ENCODE measurements at places on chromosomes 5 and 9.

GRCh38 chr5:34507933-34508332 is 148.2 kb upstream of the RAI14 start:
- DNase-seq, result no peak

DNA sequence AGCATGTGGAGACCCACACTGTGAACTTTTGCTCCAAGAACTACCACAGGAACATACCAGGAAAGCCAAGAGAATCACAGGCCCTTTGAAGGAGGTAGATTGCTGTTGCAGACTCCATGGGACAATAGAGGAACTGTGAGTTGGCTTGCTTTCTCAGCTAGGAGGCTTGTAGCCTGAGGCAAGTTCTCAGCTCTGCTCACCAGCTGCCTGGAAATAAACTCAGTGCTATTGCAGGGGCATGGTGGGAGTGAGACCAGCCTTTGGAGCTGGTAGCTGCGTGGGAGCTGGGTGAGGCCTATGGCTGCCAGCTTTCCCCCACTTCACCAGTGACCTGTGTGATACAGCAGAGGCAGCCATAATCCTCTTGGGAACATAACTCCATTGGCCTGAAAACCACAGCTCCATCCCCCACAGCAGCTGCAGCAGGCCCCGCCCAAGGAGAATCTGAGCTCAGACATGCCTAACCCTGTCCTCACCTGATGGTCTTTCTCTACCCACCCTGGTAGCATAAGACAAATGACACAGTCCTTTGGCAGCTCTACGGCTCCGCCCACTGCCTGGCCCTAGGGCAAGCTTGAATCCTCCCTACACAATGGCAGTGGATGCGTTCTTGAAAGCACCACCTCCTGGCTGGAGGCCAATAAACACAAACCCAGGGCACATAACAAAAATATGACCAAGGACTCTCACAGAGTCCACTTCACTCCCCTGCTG is 389.5 kb downstream of the KIF4B start:
- no peak for DNase-seq

DNA sequence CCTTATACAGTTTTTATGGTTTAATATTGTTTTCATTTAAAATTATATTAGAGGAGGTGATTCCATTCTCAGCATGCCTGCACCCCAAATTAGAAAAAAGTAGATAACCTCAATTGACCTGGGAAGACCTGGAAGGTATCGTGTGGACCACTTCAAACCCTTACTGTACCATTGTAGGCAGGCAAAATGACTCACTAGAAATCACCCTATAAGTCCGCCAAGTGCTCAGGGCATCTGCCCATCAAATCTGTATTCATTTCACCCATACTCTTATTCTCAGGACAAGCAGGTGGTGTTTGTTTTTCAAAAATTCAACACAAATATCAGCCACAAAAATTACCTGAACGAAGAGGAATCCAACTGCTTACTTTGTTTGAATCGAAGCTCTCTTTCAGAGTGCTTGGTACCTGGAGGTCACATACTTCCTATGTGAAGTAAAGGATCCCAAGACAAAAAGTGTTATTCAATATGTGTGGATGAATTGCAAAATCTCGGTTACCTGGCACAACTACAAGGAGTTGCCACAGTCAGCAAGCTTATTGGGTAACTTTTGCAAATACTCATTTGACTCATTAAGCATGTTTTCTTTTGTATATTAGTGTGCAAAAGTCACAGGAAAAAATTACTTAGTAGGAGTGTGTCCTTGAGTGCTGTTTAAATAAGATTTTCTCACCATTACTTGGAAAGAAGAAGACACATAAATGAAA is 216.2 kb downstream of the ENC1 start:
- DNase-seq, result no peak

DNA sequence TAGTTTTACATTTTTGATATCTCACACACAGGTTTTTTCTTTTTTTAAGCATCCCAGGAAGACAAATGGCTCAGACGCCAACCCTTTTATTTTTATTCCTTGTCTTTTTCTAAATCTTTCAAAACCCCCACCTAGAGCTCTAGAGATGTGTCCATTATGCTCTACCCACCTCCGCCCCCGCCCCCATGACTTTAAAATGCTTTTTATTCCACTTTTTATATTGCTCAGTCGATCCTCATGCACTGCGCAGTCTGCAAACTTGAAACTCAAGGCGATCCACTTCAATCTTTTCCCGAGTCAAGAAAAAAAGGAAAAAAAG is 411 bp upstream of the MAT2B start:
- DNase-seq, result no peak

DNA sequence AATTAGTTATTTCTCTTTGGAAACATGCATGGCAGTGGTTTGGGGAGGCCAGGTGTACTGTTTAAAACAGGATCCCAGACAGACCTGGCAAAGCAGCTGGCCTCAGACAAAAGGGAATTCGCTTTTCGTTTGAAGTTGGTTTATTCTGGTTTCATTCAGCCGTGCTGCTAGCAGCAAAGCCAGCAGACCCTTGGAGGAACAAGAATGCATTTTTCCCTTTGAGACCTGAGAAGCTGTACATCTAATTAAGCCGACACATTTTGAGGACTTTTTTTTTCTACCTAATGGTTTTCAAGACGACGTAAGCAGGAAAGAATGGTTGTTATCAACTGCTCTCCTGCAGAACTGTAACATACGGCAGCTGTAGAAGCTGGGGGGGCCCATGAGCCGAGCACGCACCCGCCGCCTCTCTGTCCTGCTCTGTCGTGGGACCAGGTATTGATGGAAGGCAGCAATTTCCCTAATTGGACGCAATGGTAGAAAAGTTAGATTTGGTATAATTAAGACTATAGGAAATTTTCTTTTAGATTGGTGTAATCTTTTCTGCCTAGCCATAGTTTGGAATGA is 13.6 kb downstream of the PLEKHG4B start:
- no peak for DNase-seq

DNA sequence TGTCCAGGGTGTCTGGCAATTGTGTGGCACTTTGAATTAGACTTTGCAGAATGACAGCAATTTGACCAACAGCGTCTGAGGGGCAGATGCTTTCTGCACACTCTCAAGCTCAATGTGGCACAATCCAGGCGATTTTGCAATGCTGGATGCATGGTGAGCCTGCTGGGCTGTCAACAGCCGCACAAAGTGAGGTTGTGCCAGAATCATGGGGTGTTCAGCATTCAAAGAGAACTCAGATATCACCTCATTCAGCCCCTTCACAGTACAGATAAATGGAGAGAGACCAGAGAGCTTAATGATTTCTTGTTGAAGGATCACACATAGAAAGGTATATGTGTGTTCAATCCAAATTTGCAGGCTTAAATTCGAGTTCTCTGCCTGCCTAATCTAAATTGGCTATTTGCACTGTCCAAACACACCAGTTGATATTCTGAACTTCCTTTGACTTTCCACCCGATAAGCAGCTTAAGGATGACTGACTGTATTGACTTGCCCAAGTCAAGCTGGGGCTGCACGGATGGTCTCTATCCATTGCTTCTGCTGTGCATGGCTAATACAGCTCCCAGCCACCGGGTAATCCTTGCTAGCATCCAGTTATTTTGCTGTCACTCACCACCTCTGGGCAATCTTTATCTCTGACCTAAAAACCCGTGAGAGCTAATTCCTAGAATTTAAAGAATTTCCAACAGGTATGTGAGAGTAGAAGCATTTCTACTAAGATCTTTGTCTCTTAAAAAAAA is 157.9 kb upstream of the TAS2R1 start:
- DNase-seq, result no peak

- no peak for DNase-seq
These were observed 19.0 kb upstream of the NR5A1 start for GRCh38 chr9:124526174-124526573.

DNA sequence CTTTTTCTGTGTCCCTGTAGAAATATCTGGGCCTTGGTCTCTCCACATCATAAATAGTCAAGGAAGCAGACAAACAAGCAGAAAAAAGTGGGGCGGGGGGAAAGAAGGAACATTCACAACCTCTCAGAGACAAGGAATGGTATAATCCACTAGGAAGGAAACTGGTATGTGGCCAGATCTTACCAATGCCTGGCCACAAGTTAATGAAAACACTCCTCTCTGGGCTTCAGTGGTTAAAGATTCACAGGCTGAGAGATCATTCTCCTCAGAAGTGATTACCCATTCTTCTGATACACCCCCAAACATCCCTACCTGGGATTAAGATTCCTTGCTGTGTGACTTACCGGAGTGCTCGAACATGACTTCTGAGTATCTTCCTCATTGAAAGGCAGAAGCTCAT is 290.6 kb downstream of the MARCHF11 start:
- no peak for DNase-seq

GRCh38 chr9:119986713-119987112 is 593.3 kb downstream of the CDK5RAP2 start:
- DNase-seq, result no peak

DNA sequence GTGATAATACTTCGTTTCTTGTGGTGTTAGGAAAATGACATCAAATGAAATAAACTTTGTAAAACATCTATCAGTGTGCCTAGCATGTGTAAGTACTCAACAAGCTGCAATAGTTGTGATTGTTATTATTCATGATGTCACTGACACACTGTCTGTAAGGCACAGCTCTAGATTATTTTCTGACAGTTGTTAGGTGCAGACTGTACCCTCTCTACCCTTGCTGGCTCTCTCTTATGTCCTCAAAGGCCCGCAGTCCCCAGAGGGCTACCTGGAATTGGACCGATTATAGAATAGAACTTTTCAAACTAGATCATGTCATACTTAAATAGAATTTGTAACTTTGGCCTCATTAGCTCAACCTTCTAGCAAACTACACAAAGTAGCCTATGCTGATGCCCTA is 65.9 kb upstream of the VCAN start:
- DNase-seq, result no peak

GRCh38 chr9:91949392-91949945 is 559 bp downstream of the ROR2 start:
- peak; percentile 25 for DNase-seq

DNA sequence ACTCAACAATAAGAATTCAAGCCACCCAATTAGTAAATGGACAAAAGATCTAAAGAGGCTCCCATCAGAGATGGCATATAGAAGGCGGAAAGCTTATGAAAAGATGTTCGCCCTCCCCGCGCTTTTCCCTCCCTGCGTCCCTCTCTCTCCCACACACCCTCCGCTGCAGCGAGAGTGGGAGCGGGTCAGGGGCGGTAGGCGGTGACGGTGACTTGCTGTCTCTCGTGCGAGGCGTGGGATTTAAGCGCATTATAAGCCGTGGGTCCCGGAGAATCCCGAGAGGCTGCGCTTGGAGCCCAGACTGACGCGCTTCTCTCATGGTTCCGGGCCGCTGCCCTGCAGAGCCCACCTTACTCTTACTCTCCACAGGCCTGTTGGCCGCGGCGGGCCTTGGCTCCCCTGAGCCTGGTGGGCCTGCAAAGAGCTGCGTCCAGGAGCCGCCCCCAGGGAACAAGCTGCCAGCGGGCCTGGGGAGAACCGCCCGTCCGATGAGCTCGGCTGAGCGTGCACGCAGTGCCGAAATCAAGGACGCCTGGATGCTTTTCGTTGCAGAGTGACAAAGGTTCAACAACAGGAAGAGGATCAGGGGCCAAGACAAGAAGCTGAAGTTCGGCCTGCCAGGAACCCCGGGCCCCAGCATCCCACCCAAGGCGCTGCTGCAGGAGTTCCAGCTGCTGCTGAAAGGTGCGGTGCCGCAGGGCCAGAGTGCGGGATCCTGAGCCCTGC is 42.6 kb upstream of the BICD2 start:
- DNase-seq, result no peak

DNA sequence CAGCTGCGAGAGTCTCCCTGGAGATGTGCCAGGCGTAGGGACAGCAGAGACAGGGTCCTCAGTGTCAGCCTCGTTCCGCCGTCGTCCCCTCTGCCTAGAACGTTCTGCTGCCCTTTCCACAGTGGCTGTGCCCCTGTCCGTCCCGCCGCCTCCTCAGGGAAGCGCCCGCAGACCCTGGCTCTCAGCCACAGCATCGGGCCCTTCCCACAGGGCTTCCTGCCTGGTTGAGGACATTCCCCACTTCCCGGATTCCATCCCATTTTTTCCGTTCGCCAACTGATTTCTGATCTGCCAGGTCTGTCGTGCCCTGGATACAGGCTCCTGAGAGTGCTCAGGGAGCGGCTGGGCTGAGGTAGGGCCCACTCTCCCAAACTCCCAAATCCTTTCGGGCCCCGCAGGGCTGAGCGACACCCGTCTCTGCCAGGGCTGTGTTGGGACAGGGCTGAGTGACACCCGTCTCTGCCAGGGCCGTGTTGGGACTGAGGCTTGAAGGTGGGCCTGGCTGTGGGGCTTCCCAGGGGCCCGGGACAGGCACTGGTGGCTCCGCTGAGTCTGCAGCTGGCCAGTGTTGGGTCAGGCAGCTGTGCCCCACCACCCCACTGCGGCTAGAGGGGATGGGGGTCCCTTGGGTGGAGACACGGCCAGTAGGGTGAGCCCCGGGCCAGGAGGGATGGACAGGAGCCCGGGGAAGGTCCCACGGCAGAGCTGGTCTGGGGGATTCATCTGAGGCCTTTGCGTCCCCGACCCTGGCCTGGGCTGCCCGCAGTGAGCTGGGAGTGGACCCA is 15.9 kb downstream of the DNLZ start:
- DNase-seq, result no peak

All from HEK293T (cell line).